ENCODE measurements at places on chromosomes 6 and 20.

GRCh38 chr20:32432277-32432676 lies 74.1 kb downstream of the ASXL1 start:
- DNase-seq: no peak

- DNase-seq: no peak
Observed at GRCh38 chr6:143260857-143261256, 189.6 kb downstream of the ADAT2 start.

DNA sequence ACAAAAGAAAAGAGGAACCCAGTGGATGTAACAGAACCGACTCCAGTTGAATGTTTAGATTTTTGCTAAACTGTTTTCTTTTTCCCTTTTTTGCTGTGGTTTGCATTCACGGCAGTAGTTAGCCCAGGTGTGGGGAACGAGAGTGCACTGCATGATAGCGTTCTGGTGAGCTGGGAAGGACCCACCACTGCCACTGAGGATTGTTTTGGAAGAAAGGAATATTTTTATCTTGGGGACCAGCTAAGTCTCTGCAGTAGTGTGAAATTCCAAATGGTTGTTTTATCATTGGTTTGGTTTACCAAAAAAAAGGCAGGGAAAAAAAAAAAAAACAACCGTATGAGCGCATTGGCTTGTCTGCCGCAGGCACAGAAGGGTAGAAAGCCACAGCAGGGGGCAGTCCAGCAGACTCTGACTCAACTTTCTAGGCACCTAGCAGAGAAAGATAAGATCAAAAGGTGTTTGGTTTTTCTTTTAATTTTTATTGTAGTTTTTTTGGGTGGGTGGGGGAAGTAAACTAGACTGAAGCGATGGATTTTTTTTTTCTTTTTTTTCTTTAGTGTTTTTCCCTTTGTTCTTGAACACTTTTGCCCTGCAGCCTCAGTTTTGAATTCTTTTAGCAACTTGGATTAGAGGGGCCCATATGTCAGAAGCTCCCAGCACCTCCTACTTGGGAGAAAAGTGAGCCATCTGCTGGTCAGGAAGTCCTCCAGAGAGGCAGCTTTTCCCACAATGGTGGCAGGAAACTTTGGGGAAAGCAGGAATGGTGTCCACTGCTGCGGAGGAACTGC lies 13.5 kb upstream of the RAB5IF start:
- no peak for DNase-seq

DNA sequence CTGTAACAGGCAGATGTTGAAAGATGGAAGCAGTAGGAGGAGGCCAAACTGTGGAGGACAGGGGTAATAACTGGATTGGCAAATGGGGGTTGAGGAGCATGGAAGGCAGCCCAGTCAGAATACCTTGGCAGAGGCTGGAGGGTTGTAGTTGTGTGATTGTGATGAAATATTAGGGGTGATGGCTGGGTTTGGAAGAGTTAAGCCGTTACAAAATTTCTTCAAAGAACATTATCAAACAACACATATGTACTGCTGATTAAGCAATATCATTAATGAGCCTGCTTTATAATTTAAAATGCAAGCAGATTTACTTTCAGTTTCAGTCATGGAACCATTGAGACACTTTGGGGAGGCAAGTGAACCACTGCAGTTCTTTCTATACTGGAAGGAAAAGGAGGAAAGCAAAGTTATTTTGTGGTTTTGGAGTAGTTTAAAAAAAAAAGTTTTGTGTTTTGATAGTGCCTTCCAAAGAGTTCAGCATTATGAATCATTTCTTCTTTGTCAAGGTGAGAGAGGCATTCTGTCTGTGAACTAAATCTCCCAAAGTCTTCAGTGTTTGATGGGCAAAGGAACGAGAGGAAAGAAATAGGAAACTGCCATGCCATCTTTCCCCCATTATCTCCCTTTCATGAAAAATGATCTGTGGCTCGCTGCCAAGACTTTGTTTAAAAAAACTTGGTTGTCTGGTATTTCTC lies 20.7 kb downstream of the FOXO3 start:
- DNase-seq: peak; percentile 86

GRCh38 chr6:170149681-170150589 lies 140.9 kb downstream of the DLL1 start:
- DNase-seq: no peak

GRCh38 chr20:15637950-15638754 lies 935.1 kb downstream of the KIF16B start:
- no peak for DNase-seq

DNA sequence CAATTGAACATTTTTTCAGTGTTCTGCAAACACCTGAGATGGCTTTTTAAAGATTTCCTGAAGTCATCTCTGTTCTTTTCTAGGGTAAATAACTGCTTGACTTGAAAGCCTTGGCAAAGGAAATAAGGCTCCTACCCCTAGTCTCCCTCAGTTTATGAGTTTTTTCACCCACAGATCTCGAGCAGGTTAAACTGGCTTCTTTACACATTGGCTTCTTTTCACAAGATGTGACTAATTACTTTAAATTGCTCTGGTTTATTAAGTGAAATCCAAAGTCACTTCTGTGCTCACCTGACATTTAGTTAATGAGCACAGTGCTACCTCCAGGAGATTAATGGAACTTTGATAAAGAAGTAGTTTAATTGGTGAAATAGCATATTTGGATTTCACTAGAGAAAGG lies 33.2 kb downstream of the SOX4 start:
- no peak for DNase-seq

DNA sequence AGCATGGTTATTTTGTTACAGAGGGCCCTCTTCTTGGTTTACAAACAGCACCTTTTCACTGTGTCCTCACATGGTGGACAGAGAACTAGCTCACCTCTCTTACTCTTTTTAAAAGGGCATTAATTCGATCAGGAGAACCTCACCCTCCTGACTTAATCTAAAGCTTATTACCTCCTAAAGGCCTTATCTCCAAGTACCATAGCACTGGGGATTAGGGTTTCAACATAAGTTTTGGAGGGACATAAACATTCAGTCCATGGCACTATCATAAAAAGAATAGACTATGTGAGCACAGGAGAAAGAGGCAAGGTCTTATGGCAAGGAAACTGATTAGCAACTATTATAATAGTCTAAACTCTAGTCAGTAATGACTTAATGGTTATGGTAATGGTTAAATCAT lies 736.2 kb upstream of the ADGRB3 start:
- DNase-seq: no peak

DNA sequence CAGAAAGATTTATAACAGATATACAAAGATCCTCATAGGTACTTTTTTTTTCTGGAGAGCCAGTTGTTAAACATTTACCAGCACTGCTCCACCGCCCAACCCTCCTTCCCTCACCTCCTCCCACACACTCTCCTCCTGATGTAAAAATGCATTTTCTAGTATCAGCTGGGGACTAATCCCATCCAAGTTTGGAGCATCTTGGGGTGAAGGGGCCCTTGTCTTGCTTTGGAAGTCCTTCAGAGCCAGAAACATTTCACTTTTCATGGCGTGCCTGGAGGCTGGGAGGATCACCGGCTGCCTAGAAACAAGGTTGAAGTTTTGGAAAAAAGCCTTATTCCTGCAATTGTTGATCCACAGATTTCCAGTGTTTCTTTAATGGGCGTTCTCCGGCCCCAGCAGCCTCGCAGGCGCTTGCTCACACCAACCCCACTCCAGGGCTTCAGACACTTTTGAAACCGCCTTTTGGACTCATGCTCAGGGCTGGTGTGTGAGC lies 165.1 kb upstream of the AFDN start:
- DNase-seq: no peak

DNA sequence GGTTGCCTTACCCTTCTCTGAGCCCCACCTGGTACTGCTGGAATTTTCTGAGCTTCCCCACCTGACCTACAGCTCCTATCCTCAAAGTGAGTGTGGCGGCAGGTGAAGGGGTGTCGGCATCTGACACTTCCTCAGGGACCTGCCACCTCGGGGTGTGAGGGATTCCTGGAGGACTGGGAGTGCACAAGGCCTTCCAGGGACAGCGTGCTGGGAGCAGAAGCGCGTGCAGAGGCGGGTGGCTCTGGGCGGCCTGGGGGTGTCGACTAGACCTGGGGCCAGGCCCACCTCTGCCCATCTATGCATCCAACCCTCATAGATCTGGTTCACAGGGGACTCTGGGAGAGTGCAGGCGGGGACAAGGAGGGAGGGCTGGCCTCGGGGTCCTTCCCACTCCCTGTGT lies 7.8 kb downstream of the DLGAP4 start:
- DNase-seq: no peak

DNA sequence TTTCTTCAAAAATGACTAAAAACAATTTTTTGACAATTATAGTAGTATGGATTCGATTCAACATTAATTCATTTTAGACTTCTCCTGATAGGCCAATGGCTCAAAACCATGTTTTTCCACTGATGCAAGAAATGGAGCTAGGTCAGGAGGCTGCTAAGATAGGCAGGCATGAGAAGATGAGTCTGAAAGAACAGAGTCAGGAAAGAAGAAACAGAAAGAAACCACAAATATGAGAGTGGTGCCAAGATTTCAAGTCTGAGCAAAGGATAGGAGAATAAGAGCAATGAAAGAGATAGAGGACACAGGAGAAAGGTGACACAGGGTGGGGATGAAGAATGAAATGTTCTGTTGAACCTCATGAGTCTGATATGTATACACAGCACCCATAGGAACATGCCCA lies 112.2 kb downstream of the TASP1 start:
- DNase-seq: no peak

DNA sequence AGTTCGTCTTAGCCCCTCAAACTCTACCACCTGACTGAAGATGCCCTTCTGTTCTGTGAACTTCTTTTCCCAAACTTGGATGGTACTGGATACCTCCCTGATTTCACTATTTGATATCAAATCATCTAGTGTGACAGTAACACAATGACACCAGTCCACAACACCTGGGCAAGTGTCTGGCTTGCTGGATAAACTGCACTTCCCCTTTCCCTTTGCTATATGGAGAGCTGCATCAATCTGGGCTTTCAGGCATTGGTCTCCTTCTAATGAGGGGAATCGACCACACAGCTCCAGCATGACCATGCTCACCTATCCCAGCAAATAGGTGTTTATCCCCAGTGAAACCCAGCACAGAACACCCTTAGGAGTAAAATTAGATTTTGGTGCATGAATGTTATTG lies 3.1 kb downstream of the F13A1 start:
- no peak for DNase-seq

GRCh38 chr6:52588710-52589091 lies 11.8 kb upstream of the TRAM2 start:
- DNase-seq: no peak

DNA sequence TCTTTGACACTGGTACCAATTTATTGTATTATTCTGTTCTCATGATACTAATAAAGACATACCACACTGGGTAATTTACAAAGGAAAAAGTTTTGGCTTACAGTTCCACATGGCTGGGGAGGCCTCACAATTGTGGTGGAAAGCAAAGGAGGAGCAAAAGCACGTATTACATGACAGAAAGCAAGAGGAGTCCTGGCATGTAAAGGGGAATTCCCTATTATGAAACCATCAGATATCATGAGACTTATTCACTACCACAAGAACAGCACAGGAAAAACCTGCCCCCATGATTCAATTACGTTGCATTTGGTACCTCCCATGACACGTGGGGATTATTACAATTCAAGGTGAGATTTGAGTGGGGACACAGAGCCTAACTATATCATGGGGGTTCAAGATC lies 43.4 kb downstream of the SLC22A2 start:
- no peak for DNase-seq

DNA sequence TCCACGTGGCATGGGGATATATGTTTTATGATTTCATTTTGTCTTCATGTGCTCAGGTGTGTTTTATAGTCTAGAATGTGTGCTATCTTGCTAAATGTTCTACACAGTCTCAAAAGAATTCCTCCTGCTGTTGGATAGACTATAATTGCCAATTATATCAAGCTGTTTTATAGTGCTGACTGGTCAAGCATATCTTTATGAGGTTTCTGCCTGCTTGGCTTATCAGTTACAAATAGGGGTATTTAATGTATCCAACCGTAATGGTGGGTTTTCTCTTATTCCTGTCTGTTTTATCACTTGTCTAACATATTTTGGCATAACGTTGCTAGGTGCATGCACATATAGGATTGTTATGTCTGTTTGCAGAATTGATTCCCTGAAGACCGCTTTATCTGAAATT lies 201.3 kb downstream of the EYS start:
- no peak for DNase-seq

DNA sequence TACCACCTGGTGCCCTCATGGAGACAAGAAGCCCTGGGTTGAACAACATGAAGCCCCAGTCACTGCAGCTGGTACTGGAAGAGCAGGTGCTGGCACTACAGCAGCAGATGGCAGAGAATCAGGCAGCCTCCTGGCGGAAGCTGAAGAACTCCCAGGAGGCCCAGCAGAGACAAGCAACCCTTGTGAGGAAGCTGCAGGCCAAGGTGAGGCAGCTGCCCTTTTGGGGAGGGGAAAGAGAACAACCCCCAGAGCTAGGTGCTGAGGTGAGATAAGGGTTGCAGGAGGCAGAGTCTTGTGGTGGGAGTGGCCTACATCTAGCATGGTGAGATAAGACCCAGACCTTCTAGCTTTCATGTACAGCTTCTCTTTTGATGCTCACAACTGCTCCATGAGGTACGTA lies 7.0 kb downstream of the CEP250 start:
- DNase-seq: no peak

DNA sequence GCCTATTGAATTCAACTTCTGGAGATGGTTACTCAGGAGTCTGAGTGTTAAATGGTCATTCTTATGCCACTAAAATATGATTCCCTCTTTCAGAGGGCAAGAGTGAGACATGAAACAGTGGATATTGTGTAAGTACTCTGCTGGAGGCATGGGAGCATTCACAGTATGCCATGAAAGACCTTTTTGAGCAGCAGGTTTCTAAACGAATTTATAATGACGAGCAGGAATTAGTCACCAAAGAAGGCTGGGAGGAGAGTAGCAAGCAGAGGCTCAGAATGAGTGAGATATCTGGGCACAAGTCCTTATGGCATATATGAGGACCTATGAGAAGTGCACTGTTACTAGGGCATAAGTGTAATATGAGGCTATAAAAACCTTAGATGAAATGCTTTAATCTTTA lies 10.9 kb upstream of the MYB start:
- no peak for DNase-seq

GRCh38 chr20:55793986-55794385 lies 211.3 kb downstream of the CBLN4 start:
- DNase-seq: no peak

- no peak for DNase-seq
Observed at GRCh38 chr20:19512886-19513677, 245.0 kb upstream of the RIN2 start.

Data from AG09319 (cell line).